ENCODE measurements at places on chromosomes 12 and 14.

DNA sequence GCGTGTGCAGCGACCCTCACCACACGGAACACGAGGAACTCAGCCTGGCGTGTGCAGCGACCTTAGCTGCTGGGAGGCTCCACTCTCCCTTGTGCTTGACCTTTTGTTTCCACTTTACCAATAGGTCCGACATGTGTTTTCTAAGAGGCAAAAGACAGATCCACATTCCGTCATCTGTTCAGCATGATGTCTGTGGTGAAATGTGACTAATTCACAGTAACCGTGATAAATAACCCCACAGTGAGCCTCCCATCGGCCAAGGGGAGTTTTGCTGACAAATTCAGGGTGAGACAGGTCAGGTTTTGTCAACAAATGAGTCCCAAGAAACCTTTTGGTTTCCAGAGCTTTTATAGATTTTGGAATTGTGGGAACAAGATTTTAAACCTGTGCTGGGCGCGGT lies 55.9 kb downstream of the MOK start:
- no peak for DNase-seq

- DNase-seq: no peak
These were observed 9.7 kb downstream of the NFATC4 start for GRCh38 chr14:24377657-24378056.

DNA sequence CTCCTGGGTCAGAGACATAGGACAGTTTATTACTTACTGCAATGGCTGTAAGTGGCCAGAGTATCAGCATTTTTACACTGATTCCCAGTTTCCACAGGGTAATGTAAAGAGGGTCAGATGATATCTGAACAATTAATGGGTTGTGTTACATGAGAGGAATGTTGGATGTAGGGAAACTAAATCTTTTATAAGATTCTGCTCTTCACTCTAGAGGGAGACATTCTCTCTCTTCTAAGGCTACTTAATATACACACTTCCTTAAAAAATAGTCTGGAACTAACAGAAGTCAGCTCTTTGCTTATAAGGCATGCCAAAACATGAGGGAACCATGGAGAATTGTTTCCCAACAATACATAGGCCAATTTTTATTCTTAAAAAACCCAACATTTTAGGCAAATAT lies 389.8 kb downstream of the ETNK1 start:
- no peak for DNase-seq

- DNase-seq: no peak
These were observed 37.5 kb downstream of the ERH start for GRCh38 chr14:69360438-69361108.

GRCh38 chr14:75597149-75597548 lies 18.7 kb downstream of the FLVCR2 start:
- DNase-seq: no peak

DNA sequence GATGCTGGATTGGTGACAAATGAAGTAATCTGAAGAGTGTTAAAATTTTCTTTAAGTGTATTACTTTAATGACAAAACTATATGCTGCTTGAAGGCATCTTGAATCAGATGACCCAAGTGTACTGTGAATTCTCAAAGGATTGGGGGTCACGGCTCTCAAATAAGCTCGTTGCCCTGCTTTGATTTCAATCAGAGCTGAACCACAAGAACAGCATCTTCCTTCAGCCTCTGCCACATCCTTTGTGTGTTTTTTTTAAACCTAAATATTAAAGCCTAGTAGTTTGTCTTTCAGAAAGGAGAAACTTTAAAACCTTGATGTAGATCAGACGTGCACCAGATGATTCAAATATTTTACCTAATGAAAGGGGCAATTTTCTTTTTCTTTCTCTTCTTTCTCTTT lies 11.7 kb downstream of the ELK3 start:
- DNase-seq: no peak

DNA sequence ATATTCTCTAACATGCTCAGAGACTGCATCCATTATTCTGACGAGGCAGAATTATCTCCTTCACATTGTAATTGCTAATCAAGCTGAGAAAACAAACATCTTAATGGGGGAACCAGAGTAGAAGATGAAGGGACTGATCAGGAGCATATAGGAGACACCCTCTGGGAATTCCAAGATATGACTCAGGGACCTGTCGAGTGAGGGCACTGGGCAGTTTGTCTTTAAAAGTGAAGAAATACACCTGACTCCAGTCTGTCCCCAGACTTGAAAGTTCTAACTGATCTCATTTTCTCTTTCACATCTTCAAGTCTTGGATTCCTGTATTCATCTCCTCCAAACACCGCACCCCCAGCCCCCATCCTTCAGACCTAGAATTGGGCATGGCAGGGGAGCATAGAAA lies 226.9 kb upstream of the PLXNC1 start:
- no peak for DNase-seq

GRCh38 chr12:104435175-104435574 lies 21.6 kb upstream of the CHST11 start:
- no peak for DNase-seq

DNA sequence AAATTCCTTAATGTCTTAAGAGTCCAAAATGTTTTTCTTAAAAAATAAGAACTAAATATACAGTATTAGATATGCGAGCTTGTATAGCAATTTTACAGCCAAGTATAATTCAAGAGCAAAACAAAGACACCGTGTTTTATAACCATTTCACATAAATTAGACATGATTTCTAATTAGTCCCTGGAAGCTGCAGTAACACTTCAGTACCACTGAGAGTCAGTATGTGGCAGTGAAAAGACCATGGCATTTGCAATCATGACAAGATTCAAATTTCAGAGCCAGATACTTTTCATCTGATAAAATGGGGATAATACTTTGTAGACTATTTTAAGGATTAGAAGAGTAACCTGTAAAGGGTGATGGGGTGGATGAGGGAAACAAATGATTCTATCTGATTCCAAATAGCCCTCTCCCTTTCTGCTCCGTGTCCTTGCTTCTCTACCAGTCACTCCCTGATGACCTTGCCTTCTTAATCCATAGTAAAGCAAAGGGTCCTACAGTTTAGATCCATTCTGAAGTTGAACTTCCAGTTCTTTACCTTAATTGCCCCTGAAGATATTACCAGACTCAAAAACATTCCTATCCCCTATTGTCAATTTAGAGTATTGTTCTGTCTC lies 145.4 kb upstream of the ABCD2 start:
- DNase-seq: no peak

- no peak for DNase-seq
These were observed 13.2 kb downstream of the SLC2A14 start for GRCh38 chr12:7859552-7859951.

DNA sequence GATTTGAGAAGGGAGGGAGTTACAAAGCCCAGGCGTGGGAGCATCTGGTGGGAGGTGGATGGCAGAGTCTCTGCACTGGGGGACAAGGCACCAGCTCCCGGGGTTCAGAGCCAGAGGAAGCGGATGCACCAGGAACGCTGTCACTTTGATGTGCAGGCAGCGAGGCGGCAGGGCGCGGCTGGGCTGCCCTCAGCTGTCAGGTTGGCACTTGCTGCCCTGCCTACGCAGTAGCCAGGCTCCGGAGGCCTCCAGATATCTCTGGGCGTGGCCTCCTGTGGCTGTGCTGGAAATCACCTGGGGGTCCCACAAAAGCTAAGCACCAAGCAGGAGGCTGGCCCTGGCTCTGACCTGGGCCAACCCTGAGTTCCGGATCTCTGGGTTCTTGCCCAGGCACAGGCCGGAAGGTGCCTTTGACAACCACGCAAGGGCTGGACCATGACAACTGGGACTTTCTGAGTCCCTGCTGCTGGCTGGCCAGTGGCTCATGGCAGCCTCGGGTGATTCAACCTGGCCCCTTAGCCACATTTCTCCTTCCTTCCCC lies 62.1 kb upstream of the MAP1LC3B2 start:
- no peak for DNase-seq

DNA sequence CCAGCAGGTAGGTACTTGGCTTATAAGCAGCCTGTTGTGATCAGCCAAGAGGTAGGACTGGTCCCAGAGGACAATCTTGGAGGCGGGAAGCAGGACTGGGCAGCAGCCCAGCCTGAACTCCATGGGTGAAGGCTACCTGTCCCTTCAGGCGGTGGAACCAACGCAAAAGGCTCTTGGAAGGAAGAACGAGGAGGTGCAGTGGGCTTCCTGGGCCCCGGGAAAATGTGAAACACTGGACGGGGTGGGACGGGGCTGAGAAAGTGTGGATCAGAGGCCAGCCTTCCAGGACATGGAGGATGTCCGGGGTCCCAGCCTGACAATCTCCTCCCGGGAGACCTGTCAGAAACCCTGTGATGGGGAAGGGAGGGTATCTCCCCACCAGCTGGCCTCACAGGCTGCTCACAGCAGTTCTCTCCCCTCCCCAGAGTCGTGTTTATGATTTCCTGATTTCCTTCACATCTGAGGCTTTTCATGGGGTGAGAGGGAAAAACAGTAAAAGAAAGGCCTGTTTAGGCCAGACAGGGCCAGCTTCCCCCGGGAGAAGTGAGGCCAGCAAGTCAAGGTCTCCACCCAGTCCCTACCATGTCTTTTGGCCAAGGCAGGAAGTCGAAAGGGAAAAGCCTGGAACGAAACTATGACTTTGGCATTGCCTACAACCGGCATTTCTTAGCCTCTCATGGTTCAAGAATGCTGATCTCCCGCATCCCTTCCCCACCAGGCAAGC lies 11.3 kb downstream of the CMKLR1 start:
- DNase-seq: peak; percentile 86

DNA sequence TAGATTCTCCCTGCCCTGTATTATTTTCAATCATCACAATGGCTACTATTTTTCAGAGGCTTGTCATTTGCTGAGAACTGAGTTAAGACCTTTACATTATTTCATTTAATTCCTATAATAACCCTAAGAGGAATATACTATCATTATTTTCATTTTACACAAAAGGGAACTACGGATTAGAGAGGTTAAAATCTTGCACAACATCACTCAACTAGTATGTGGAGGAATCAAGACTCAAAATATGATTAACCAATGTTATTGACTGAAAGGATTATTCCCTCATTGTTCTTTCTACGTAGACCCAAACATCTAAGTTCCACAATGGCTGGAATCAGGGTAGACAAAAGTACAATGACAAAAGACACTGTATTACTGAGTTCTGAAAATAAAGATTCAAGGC lies 45.0 kb downstream of the GPR65 start:
- DNase-seq: no peak

GRCh38 chr12:89552376-89552775 lies 26.5 kb upstream of the POC1B start:
- DNase-seq: no peak

- peak; percentile 42 for DNase-seq
These were observed 392.9 kb downstream of the NOVA1 start for GRCh38 chr14:26204728-26205479.

GRCh38 chr14:89143595-89143994 lies 273.4 kb downstream of the FOXN3 start:
- no peak for DNase-seq

DNA sequence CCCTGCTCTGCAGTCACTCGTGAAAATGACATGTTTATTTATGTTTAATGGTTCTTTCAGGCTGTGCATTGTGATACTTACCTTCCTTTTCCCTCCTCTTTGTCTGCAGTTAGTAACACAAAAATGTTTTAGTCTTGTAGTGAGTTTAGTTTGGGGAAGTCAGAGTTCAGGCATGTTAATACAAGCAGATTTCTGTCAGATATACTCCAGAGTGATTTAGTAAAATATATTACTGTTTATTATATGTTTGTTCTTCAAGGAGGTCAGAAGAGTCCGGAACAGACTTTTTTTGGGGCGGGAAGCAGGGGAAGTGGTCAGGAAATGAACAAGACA lies 28.7 kb downstream of the MSRB3 start:
- DNase-seq: no peak

- peak; percentile 64 for DNase-seq
These were observed 55.8 kb downstream of the CMAS start for GRCh38 chr12:22101749-22102243.

GRCh38 chr14:104665657-104666522 lies 23.5 kb upstream of the INF2 start:
- DNase-seq: no peak

- no peak for DNase-seq
These were observed 22.9 kb upstream of the MANSC4 start for GRCh38 chr12:27802936-27803335.

GRCh38 chr14:58690801-58691516 lies 53.2 kb downstream of the DACT1 start:
- no peak for DNase-seq

DNA sequence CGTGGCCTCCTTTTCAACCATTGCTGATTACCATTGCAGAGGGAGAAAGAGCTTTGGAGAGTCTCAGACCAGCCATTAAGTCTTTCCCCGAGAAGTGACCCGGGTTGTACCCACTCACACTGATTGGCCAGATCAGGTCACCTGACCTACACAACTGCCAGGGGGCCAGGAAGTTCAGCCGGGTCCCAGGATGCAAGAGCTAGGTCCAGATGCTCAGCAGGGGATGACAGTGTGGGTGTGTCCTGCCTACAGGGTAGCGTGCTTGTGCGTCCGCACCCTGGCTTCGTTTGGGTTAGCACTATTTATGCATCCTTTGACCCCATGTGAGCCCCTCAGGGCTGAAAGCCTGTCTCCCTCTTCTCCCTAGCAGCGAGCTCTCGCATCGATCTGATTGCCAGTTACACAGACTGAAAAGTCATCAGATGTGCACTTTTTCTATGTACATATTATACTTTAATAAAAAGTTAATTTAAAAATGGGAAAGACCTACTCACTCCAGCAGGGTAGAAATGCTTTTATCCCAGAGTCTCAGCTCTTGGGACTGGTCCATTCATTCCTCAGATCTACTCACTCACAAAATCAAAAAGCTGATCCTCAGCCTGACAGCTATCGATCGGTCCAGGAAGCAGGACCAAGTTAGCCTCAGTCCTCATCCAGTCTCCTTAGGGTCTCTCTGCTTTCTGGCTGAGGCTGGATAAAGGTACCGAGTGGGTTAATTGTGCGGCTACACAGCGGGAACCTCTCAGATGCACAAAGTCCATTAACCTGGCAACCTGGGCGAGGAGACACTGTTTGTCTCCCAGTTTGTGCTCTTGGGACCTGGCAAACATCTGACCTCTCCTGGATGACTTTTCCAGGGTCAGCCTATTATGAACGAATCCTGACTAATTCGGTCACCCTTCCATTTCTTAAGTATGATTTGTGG lies 68.0 kb downstream of the SERPINA3 start:
- no peak for DNase-seq

DNA sequence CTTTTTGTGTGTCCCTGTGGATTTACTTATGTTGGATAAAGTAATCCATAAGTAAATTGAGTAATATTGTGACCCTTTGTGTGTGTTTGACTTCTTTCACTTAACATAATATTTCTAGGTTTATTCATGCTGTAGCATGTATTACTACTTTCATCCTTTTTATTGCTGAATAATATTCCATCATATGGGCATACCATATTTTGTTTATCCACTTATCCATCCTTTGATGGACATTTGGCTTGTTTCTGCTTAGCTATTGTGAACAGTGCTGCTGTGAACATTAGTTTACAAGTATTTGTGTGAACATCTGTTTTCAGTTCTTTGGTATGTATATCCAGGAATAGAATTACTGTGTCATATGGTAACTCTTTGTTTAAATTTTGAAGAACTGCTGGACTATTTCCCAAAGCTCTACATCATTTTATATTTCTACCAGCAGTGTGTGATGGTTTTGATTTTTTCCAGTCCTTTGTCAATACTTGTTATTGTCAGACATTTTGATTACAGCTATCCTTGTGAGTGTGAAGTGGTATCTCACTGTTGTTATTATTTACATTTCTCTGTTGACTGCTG lies 25.2 kb downstream of the G2E3 start:
- no peak for DNase-seq
